ENCODE measurements at places on chromosomes 12 and 14.
A peak's percentile ranks its signal among the peaks of the same experiment; 100 is the strongest.

DNA sequence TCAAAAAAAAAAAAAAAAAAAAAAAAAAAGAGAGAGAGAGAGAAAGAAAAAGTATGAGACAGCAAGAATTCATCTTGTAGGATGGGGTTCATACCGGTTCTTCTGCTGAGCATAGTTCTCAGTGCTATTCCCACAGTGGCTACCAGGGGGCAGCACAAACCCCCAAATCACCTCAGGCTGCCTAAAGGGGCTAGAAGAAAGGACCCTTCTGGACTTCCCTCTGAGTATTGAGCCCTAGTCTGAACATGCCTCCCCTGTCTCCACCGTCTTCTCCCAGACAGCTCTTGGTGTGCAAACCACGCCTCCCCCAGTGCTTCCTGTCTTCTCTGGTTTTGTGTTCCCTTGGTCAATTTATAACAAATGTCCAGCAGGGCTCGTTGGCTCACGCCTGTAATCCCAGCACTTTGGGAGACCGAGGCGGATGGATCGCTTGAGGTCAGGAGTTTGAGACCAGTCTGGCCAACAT, 31.3 kb upstream of the SMUG1 start:
- peak; percentile 64 for DNase-seq

DNA sequence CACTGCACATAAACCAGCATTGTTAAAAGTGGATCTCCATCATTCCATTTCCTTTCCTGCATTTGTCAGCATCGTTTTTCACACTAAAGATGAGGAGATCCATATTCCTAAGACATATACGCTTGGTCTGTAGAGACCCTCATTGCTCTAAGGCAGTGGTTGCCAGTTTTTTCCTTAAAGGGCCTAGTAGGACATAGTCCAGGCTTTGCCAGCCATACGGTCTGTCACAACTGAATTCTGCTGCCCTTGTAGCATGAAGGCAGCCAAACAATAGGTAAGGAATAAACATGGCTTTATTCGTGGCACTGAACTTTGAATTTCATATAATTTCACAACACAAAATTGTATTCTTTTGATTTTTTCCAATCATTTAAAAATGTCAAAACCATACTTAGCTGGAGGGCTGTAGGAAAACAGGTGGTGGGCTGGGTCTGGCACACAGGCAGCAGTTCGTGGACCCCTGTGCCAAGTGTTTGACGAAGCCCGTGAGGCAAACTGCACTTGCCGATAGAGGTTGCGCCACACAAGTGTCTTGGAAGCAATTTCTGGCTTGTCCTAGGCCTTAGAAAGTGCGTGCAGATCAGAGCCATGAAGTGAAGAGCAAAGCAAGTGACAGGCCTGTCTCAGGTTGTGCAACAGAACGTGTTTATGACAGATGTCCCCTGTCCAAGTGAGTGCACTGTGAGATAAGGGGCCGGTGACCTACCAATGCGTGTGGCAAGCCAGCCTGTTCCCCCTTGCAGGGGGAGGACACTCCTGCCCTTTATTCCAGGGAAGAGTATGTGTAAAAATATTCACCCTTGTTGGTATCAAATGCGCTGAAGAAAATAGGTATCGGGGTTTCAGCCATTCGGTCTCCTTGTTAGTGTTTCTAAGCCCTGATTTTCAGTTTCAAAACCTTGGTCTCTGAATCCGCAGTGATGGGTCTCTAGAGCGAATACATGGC, 916 bp upstream of the CHPT1 start:
- no peak for DNase-seq

- no peak for DNase-seq
These were observed 398.7 kb downstream of the SOX5 start for GRCh38 chr12:23550753-23551152.

DNA sequence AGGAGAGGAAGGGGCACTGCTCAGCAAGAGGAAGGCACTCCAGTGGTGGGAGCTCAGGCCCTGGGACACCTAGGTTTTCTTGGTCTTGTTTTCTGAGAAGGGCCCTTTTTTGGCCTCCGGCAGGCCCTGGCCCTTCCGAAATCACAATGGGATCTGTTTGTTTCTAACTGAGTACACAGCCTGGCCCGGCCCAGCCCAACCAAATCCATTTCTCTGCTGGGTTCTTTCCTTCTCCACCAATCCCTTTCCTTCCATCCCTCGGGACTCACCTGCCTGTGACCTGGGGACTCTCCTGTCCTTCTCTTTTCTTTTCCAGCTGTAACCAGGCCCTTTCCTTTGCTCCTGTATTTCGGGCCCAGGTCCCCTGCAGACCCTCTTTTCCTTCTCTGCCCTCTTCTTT, 18.6 kb downstream of the TEAD4 start:
- no peak for DNase-seq

DNA sequence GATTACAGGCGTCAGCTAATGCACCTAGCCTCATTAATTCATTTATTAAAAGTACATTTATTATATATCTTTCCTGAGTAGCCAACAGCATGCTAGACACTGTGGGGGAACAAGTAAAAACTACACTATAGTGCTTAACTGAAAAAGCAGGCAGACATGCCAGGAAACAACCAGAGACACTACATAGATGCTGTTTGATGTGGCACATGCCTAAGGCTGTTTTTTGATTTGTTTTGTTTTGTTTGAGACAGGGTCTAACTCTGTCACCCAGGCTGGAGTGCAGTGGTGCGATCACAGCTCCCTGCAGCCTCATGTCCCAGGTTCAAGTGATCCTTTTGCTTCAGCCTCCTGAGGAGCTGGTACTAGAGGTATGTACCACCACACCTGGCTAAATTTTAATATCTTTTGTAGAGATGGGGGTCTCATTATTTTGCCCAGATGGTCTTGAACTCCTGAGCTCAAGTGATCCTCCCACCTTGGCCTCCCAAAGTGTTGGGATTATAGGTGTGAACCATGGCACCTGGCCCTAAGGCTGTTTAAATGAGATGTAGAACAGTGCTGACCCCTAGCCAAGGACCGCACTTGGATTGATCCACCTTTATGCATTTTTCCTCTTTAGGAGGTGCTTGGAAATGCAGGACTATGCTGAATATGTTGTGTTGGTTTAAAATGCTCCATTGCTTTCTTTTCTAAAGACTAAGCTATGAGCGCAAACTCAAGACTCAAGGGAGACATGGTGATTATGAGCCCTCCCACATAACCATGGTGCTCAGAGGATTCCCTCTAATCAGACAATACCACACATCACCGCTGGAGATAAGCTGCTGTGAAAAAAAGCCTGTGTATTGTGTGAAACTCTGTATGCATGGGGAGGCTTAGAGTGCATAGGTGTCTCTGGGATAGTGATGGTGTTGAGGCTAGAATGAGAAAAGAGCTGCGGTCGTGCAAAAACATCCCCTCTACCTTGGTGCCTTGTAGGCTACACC, 10.5 kb upstream of the C14orf93 start:
- DNase-seq, result no peak

Measured in stimulated activated CD4-positive, alpha-beta T cell treated with anti-CD3 and anti-CD28 coated beads, Interleukin-1b, Interleukin-23, amount 100 ng/mL, for 48 hours (primary cell).